ENCODE measurements at places on chromosomes 7 and 10. TPM values are rescaled to one million over a fixed set of nuclear protein-coding genes. Genes with fewer than 3 reads are reported as not detected.

The CFAP69 gene
- 13.0 TPM for total RNA-seq

The TCAF1 gene
- 37.1 TPM for total RNA-seq

DNA sequence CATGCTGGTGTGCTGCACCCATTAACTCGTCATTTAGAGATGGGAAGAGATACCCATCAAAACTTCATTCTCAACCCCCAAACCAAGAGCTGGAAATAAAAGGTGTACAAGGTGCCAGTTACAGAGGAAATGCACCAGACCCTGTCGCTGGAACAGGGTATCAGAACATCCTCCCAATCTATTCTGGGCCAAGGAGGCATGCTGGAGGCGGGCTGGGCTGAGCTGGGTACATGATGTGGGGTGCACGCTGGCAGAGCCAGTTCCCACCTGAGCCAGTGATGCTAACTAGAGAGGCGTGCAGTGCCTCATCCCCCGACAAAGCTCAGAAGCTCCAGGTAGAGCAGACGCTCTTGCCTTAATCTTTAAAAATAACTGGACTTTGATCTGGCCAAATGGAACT, 70.1 kb downstream of the NPSR1 start:
- DNase-seq = no peak

The KCNH2 gene
- 2.0 TPM for total RNA-seq

DNA sequence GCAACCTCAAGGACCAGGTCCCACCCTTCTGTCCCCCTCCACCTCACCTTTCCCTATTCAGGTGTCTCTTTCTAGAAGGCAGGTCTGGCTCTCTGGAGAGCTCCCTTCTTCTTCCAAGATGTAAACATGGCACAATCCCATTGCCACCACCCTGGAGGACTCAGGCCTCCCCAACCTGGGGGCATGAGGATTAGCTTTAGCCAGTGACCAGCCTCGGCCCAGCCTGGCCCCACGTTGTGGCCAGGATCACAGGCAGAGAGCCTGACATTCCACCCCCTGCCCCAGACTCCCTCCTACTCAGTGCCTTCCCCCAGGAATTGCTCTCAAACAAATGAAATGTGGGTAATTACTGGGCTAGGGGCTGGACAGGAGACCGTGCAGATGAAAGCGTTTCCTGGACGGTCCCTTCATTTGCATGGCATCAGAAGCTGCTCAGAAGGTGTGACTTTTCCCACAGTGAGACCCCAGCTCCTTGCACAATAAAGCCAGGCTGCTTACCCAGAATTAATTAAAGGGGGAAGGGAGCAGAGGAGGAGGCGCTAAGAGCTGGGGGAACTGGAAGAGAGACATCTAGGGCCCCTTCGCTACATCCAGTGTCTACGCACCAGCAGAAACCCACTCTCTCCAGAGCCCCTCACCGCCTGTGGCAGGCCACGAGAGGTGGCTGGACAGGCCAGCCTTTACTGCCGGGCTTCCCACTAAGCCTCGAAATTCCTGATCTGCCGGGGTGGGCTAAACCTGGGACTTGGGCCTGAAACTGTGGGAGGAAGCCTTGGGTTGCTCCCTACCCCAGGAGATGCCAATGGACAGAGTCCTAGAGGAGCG, 7.7 kb downstream of the FGF8 start:
- no peak for DNase-seq

DNA sequence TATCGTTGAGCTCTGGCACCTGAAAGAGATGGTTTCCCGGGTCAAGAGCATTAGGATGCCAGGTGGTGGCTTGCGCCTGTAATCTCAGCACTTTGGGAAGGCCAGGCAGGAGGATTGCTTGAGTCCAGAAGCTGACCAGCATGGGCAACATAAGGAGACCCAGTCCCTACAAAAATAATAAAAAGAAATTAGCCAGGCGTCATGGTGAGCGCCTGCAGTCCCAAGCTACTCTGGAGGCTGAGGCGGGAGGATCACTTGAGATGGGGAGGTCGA, 6.1 kb upstream of the KCP start:
- no peak for DNase-seq

The TEX47 gene
- total RNA-seq = not detected
